CD8-positive, alpha-beta T cell (primary cell): ENCODE measurements at places on chromosomes 12 and 14. TPM values are rescaled to one million over a fixed set of nuclear protein-coding genes. Genes with fewer than 3 reads are reported as not detected.

- no peak for DNase-seq
Measured at GRCh38 chr12:106493531-106493930, 89.3 kb upstream of the RFX4 start.

- DNase-seq, result no peak
Measured at GRCh38 chr12:57434517-57435223, at the start of gene INHBC. Gene INHBC, plus strand, starts transcription at chr12:57434784. Its CDS starts 103 bp downstream, at chr12:57434887.

DNA sequence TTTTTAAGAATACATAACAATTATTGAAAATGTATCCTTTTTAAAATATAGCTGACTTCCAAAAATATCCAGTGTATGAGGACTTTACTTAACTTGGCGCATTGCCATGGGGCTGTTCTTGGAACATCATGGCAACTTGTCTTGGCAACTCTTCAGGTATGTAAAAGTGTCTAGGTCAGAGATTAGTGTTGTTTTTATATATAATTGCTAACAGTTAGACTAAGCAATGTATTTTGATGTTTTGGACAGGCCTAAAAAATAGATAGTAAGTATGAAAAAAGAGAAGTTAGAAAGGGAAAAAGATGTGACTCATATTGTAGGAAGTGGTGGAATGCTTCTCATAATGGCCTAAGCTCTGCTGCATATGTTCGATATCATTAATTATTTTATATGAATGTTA is 70.9 kb downstream of the MON2 start:
- no peak for DNase-seq

The RD3L gene
- not detected for total RNA-seq

The FKBP11 gene
- total RNA-seq, result 114 TPM

The TMEM229B gene
- total RNA-seq, result 4.8 TPM
